ENCODE measurements at places on chromosomes 11 and 22. TPM values are rescaled to one million over a fixed set of nuclear protein-coding genes. Genes with fewer than 3 reads are reported as not detected.

TRIM22 gene
- total RNA-seq: 28.3 TPM

TTLL1 gene
- total RNA-seq: 6.3 TPM

MYBPC3 gene
- under 0.01 TPM for total RNA-seq

KRTAP5-1 gene
- total RNA-seq: not detected

C11orf42 gene
- not detected for total RNA-seq

TRIM48 gene
- not detected for total RNA-seq

KRTAP5-10 gene
- not detected for total RNA-seq

GRAMD1B gene
- 1.4 TPM for total RNA-seq

C1QTNF5 gene
- total RNA-seq: 0.90 TPM

IFITM2 gene
- total RNA-seq: 3.7 TPM

TSKU gene
- 8.2 TPM for total RNA-seq

HSPA8 gene
- 1,277 TPM for total RNA-seq

CD248 gene
- total RNA-seq: under 0.01 TPM

CHRM4 gene
- total RNA-seq: not detected

SLC22A25 gene
- not detected for total RNA-seq

KRTAP5-9 gene
- not detected for total RNA-seq

BBOX1 gene
- 5.6 TPM for total RNA-seq

KCNE3 gene
- total RNA-seq: 0.13 TPM

TNNI2 gene
- total RNA-seq: not detected

DEPDC7 gene
- total RNA-seq: 0.90 TPM

F2 gene
- 0.38 TPM for total RNA-seq

MFNG gene
- 0.26 TPM for total RNA-seq

APOL3 gene
- not detected for total RNA-seq

UPK3A gene
- not detected for total RNA-seq

CASP1 gene
- total RNA-seq: 10.8 TPM

SHISAL1 gene
- 0.26 TPM for total RNA-seq

CFAP300 gene
- total RNA-seq: 4.7 TPM

ARHGAP20 gene
- total RNA-seq: under 0.01 TPM

DUSP8 gene
- total RNA-seq: 0.26 TPM

CAPN5 gene
- 3.2 TPM for total RNA-seq

TRPC6 gene
- 0.79 TPM for total RNA-seq

C22orf42 gene
- not detected for total RNA-seq

SMC1B gene
- not detected for total RNA-seq

AQP11 gene
- 0.26 TPM for total RNA-seq

GGT5 gene
- not detected for total RNA-seq

PTS gene
- total RNA-seq: 74.4 TPM

OR5B21 gene
- total RNA-seq: not detected

KCNJ11 gene
- total RNA-seq: 0.77 TPM

IGSF9B gene
- total RNA-seq: under 0.01 TPM

OR2AT4 gene
- not detected for total RNA-seq

JHY gene
- 2.9 TPM for total RNA-seq

GAL gene
- 0.77 TPM for total RNA-seq
